ENCODE measurements at places on chromosomes 13 and 19. TPM values are rescaled to one million over a fixed set of nuclear protein-coding genes. Genes with fewer than 3 reads are reported as not detected.

SIGLEC9 gene
- total RNA-seq: 0.60 TPM

USPL1 gene
- total RNA-seq: 16.7 TPM

FFAR2 gene
- not detected for total RNA-seq

SYCN gene
- total RNA-seq: not detected

C5AR1 gene
- total RNA-seq: 1.0 TPM

CEACAM4 gene
- total RNA-seq: not detected

FSD1 gene
- 27.7 TPM for total RNA-seq

ZNF43 gene
- 31.3 TPM for total RNA-seq

ATP8B3 gene
- total RNA-seq: 20.2 TPM

ODAD3 gene
- not detected for total RNA-seq
